Stimulated activated CD8-positive, alpha-beta memory T cell treated with anti-CD3 and anti-CD28 coated beads, Interleukin-4, amount 100 ng/mL, for 1 hour (primary cell): ENCODE measurements at places on chromosomes 12 and 14.

GRCh38 chr14:68638141-68638999 is 154.5 kb downstream of the ZFP36L1 start:
- DNase-seq, result no peak

- no peak for DNase-seq
These were observed 209.4 kb downstream of the RASSF9 start for GRCh38 chr12:85626784-85627171.

GRCh38 chr12:27505761-27506160 is 18.2 kb upstream of the PPFIBP1 start:
- no peak for DNase-seq

DNA sequence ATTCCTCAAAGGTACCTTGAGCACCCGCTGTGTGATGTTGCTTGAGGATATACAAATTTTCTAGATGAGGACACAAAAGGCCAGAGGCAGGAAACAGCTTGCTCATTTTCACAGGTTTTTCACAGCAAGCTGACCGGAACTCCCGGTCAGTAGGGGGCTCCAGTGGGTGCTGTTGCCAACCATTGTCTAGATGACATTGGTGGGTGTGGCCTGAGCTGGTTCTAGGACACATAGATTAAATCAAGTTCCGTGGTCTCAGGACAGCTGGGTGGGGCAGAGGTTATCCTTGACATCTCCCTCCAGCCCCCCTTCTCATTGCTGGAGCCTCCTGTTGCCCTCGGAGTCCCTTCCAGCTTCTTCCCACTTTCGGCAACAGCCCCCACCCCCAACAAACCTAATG is 153.6 kb upstream of the FKBP4 start:
- no peak for DNase-seq

DNA sequence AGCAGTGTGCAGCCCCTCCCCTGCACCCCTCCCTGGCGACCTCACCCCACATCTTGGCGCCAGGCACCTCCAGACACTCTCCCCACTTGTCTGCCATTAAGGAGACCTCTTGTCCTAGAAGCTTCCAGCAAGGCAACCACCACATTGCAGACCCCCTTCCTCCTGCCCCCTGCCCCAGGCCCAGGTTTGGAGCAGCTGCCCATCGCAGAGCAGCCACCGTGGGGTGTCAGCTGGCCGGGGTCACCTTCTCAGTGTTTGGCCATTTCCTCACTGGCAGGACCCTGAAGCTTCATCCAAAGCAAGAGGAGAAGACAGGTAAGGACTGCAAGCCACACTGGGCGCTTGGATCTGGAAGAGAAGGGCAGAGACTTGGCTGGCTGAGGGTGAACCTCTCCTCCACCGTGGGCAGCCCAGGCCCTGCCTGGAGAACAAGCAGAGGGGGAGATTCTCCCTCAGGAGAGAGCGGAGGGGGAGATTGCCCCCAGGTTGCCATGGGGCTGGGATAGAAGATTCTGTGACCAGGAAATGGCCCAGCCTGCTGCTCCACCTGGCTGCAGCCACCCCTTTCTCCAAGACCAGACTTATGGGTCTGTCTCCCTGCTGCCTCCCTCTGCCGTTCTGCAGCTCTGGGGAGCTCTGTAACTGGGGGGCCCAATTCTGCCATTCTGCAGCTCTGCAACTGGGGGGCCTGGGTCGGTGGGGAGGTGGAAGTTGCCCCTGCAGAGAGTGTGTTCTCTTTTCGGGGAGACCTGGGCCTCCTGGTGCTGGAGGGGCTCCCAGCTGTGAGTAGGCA is 72.9 kb upstream of the C14orf180 start:
- no peak for DNase-seq

DNA sequence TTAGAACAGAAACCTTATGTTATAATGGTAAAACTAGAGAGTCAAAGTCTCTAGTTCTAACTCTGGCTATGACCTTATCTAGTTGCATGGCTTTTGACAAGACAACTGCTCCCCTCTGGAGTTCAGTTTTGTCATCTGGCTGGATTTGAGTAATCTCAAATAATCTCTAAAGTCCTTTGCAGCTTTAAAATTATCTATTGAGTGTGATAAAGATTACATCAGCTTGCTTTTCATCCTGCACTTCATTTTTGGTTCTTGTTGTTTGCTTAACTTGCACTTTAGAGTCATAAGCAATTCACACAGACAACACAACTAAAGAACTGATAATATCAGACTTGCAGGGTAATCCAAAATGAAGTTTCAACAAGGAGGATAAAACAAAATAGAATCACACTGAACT is 2.3 kb downstream of the AKAP5 start:
- no peak for DNase-seq

GRCh38 chr12:15146585-15146984 is 74.6 kb downstream of the RERG start:
- no peak for DNase-seq

- no peak for DNase-seq
These were observed 674.7 kb upstream of the TMEM132C start for GRCh38 chr12:127592245-127592644.

DNA sequence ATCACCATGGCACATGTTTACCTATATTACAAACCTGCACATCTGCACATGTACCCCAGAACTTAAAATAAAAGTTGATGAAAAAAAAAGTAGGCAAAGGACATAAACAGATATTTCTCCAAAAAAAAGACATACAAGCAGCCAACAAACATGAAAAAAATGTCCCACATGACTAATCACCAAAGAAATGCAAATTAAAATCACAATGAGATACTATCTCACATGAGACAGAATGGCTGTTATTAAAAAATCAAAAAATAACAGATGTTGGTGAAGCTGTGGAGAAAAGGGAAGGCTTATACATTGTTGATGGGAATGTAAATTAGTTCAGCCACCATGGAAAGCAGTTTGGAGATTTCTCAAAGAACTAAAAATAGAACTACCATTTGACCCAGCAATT is 68.0 kb upstream of the FAR2 start:
- no peak for DNase-seq

DNA sequence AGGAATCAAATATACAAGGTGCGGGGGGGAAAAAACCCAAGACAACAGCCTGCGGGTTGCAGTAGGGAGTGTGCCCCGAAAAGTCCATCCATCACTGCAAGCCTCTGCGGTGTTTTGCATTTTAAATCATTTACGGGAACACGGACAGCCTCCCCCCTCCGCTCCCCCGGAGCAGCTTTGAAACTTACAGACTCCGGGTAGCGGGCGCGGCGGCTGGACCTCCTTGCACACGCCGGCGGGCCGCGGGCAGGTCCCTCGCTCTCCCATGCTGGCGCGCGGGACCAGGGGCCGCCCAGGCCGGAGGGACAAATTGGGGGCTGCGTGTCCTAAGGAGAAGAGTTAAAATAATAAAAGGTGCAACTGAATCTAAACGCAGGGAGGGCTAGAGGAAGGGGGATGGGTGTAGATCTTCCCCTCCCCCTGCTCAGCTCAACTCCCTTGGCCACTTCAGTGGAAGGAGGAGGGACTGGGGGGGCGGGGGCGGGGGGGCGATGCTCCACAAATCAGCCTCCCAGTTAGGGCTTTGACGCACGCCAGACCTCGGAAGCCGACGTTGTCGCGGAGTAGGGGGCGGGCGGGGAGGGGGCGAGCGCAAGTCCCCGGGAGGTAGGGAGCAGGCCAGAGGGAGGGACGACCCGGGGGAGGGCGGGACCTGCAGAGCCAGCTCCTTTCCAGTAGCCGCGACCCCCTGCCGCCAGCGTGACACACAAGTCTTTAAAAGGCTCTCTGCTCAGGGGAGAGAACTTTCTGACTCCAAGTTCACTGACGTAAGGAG is at the start of gene KCNJ8:
KCNJ8 (minus strand) TSS at position 349 of the 775 bp plus-strand sequence. CDS start 1,090 bp downstream, outside the sequence.
- no peak for DNase-seq
